Heart right ventricle (tissue), 16 donors: ENCODE measurements at places on chromosomes 4 and X. TPM values are rescaled to one million over a fixed set of nuclear protein-coding genes. Genes with fewer than 3 reads are reported as not detected.

DNA sequence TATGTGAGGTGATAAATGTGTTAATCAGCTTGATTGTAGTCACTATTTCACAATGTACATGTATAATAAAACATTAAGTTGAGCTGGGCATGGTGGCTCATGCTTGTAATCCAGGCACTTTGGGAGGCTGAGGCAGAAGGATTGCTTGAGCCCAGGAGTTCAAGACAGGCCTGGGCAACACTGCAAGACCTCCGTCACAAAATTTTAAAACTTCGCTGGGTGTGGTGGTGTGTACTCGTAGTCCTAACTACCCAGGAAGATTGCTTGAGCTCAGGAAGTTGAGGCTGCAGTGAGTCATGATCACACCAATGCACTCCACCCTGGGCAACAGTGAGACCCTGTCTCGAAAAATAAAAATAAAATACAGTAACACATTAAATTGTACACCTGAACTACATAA, 20.1 kb downstream of the LYAR start:
- DNase-seq: no peak

DNA sequence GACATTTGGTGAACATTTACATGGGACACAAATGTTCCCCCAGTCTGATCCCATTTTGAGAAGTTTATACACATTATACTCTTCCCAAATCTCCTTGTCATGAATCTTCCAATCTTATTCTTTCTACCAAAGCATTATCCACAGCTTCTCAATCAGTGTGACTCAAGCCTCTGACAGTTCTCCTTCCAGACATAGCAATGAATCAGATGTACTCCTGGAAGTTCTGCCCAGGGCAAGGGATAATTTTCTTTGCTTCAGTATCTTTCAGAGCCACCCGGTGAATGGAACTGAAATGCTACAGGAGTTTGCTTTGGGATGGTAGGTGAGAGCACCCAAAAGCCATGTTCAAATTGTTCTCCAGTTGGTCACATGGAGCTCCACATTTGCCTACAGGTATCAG, 145.5 kb downstream of the ANXA5 start:
- no peak for DNase-seq

GRCh38 chr4:151250706-151251105, 26.3 kb upstream of the PRSS48 start:
- DNase-seq: no peak

- no peak for DNase-seq
Measured at GRCh38 chr4:124066595-124066994, 645.9 kb downstream of the ANKRD50 start.

- peak; percentile 71 for DNase-seq
Measured at GRCh38 chr4:22515888-22516541, at the start of gene ADGRA3. Gene ADGRA3 (minus strand): TSS chr4:22516066. CDS start chr4:22515784, 282 bp downstream.

DNA sequence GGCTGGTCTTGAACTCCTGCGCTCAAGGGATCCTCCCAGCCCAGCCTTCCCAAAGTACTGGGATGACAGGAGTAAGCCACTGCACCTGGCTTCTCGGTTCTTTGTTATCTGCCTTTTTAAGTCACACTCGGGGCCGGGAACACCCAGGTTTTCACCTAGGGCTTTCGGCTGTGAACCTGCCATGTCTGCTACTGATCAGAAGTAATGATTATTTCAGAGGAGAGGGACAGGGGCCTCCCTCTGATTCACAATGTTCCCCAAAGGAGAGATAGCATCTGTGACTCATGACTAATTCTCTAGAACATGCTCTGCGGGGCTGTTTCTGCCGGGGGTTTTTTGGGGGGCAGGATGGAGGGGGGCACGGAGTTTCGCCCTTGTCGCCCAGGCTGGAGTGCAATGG, 26.9 kb downstream of the CRLF2 start:
- no peak for DNase-seq

GRCh38 chr4:10115271-10115796, 1.3 kb downstream of the WDR1 start:
- no peak for DNase-seq

- no peak for DNase-seq
Measured at GRCh38 chr4:186719925-186720694, 3.5 kb downstream of the FAT1 start.

- DNase-seq: no peak
Measured at GRCh38 chr4:109462802-109463201, 29.2 kb downstream of the SEC24B start.

- DNase-seq: no peak
Measured at GRCh38 chr4:11010624-11011023, 326.1 kb upstream of the CLNK start.

- no peak for DNase-seq
Measured at GRCh38 chr4:89427782-89428181, 120.2 kb upstream of the GPRIN3 start.

DNA sequence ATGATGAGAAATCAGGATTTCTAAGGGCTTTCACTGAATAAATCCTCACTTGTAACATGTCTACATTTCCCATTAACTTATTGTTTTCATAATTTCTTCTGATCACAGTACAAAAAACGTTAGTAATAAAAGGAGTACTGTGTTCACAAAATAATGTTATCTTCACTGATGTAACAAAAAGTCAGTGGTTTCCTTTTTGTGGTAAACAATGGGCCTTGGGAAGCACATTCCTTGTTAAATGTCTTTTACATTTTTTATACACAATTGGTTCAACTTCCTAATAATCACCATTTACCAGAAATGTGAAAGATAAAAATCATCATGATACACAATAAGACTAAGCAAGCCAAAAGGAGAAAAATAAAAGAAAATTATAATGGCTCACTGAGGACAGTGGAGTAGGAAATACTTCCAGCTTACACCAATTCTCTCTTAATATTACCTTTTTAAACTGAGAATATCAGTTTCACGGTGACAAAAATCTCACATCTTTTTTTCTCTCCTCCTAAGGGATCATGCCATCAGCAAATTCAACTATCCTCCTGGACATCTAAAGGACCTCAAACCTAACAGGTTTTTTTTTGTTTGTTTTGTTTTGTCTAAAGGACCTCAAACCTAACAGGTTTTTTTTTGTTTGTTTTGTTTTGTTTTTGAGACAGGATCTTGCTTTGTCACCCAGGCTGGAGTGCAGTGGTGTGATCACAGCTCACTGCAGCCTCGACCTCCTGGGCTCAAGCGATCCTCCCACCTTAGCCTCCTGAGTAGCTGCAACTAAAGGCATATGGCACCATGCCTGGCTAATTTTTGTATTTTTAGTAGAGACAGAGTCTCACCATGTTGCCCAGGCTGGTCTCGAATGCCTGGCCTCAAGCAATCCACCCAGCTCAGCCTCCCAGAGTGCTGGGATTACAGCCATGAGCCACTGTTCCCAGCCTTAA, 57.3 kb downstream of the FRYL start:
- no peak for DNase-seq

GRCh38 chrX:99461223-99461622, 948.9 kb downstream of the PCDH19 start:
- DNase-seq: no peak

Gene ATP2B3
- polyA plus RNA-seq: not detected

Gene C1QTNF7
- polyA plus RNA-seq: 2.3 TPM

Gene SLC34A2
- not detected for polyA plus RNA-seq

Gene ETDA
- not detected for polyA plus RNA-seq

Gene SHOX
- polyA plus RNA-seq: not detected

Gene GAGE13
- not detected for polyA plus RNA-seq

Gene HTN1
- polyA plus RNA-seq: not detected
